Stimulated activated CD4-positive, alpha-beta T cell treated with anti-CD3 and anti-CD28 coated beads, Interleukin-4, amount 100 ng/mL, for 4 hours (primary cell): ENCODE measurements at places on chromosomes 1 and 21.
A peak's percentile ranks its signal among the peaks of the same experiment; 100 is the strongest.

- no peak for DNase-seq
These were observed 41.3 kb upstream of the BMP8B start for GRCh38 chr1:39829791-39830533.

DNA sequence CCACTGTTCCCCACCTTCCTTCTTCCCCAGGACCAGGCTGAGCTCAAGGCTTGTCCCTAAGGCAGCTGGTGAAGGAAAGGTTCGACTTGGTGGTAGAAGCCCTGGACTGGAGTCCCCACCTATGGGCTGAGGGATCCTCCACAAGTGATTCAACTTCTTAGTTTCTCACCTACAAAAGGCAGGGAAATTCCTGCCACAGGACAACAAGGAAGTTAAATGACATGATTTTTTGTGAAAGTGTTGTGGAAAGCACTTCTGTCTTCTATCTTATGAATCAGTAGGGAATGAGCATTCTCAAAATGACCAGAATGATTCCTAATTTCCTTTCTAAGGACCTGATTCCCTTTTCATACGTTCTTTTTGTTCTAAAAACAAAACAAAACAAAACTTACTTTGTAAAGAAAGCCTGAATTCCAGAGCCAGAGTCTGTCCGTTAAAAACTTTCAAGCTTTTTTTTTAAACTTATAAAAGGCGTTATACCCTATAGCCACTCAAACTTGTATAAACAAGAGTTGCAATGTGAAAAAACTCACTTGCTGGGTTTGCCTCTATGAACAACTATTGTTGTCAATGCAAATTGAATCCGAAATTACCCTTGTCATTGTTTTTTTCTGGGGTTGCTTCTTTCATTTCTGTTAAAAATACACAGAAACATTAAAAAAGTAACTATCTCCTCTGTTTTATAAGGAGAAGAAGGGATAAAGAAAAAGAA, 12.2 kb downstream of the KCNJ15 start:
- DNase-seq: no peak

- DNase-seq: no peak
These were observed 5.0 kb downstream of the PHC2 start for GRCh38 chr1:33425900-33426299.

GRCh38 chr1:12124693-12125421, 41.9 kb upstream of the TNFRSF1B start:
- DNase-seq: peak; percentile 69

DNA sequence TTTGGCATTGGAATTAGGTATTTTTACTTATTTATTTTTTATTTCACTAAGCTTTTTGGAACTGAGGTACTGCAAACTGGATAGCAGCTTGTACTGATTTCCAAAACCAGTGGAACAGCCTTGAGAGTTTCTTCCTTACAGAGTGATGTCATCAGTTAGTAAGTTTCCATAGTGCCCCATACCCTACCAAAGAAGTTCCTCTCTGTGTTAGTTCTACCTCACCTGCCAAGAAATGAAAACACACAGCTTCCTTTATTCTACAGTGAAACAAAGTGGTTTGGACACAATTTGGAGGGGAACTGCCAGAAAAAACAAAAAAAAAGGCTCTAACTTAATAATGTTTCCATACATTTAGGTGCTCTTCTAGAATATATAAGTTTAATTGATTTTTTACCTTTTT, 430.9 kb upstream of the ADGRL2 start:
- no peak for DNase-seq

DNA sequence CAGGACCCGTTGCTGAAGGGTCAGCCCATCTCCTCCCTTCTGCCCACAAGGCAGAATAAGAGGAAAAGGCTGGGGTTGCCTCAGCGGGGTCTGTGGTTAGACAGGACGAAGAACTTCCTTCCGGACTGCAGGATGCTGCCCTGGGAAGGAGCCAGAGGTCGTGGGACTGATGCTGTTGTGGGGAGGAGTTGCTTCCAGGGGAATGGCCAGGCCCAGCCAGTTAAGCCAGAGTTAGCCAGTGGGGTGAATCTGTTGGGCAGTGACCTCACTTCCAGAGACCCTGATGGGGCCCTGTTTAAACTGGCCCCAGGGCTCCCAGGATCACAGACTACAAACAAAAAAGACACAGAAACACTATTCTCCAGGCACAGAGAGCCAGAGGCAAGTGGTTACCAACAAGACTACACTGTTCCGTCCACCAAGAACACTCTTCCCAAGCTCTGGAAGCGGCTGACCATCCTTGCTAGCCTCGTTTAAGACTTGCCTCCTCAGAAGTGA, 13.0 kb downstream of the FAM229A start:
- DNase-seq: no peak

DNA sequence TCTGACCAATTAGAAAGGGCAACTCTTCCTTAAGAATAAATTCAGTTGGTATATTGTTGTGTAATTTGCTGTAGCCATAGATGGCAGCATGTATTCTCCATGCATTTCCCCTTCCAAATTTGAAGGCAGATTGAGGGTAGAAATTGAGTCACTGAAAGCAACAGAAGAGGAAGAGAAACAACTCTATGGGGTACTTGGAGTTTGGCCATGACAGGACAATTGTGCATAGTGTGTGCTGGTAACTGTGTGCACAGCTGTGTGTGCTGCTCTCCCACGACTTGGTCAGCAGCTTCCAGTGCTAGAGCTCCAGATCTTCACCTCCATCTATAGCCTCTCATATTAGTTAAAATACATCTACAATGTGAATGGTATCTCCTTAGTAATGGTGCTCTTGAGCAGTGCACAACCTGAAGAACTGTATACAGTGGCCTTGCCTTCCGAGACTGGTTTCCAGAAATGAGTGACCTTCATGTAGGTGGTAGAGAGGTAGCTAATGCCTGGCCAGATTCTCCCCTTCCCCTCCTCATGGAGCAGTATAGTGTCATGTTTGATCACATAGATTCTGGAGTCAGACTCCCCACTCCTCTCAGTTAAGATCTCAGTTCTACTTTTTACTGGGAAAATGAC, 882 bp upstream of the FCAMR start:
- no peak for DNase-seq

DNA sequence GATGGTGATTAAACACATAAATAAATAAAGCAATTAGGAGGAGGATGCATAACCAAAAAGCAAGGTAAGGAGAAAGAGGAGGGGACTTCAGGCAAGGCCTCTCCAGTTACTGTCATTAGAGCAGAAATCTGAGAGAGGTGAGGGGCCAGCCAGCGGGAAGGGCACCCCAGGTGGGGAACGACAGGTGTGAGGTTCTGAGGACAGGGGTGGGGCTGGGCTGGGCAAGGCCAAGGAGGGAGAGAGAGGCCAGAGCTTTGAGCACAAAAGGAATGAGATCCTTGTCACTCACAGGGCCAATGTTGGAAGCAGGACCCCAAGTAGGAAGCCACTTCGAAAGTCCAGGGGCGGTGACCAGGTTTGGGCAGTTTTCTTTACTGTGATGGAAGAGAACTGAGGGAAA, 182.2 kb upstream of the RAB4A start:
- DNase-seq: no peak

GRCh38 chr1:229538945-229539344, 19.6 kb downstream of the ABCB10 start:
- no peak for DNase-seq
